Stimulated activated naive CD4-positive, alpha-beta T cell (primary cell): ENCODE measurements at places on chromosomes 12 and 14.
A peak's percentile ranks its signal among the peaks of the same experiment; 100 is the strongest.

DNA sequence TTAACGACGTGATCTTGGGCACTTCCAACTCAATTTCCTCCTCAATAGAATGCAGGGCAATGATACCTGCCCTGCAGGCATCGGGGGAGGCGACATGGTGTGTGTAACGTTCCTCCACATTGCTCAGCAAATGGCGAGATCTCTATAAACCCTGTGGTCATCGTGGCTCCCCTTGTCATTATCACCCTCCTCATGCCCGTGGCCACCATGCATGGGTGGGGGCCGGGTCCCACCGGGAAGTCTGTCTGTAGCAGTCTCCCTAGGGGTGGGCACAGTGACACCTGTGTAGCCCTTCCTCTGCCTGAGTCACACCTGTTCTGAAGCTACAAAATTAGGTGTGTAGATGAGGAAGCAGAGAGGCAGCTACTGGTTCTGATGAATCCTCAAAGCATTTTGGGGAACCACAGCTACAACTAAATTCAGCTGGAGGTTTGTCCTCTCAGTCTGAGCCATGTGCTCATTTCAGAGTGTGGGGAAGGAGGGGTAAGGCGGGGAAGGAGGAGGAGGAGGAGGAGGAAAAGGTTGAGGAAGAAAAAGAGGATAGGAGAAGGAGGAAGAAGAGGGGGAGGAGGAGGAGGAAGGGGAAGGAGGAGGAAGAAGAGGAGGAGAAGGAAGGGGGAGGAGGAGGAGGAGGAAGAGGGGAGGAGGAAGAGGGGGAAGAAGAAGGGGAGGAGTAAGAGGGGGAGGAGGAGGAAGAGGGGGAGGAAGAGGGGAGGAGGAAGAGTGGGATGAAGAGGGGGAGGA lies 11.0 kb upstream of the CACNA2D4 start:
- no peak for DNase-seq

DNA sequence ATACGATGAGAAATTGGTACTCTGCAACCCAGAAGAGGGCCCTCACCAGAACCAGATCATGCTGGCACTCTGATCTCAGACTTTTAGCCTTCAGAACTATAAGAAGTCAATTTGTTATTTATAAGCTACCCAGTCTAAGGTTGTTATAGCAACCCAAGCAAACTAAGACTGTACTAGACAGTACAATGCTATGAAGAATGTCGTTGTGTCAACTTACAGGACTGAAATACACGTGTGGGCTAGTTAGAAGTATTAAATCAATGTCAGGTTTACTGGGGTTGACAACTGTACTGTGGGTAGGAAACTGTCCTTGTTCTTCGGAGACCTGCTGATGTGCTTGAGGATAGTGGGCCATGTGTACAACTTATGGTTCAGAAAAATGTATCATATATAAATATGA lies 19.7 kb downstream of the DUSP16 start:
- no peak for DNase-seq

- DNase-seq: no peak
Observed at GRCh38 chr12:88578276-88579160, 1.8 kb downstream of the KITLG start.

- DNase-seq: no peak
Observed at GRCh38 chr12:127239781-127240180, 1027.2 kb upstream of the TMEM132C start.

DNA sequence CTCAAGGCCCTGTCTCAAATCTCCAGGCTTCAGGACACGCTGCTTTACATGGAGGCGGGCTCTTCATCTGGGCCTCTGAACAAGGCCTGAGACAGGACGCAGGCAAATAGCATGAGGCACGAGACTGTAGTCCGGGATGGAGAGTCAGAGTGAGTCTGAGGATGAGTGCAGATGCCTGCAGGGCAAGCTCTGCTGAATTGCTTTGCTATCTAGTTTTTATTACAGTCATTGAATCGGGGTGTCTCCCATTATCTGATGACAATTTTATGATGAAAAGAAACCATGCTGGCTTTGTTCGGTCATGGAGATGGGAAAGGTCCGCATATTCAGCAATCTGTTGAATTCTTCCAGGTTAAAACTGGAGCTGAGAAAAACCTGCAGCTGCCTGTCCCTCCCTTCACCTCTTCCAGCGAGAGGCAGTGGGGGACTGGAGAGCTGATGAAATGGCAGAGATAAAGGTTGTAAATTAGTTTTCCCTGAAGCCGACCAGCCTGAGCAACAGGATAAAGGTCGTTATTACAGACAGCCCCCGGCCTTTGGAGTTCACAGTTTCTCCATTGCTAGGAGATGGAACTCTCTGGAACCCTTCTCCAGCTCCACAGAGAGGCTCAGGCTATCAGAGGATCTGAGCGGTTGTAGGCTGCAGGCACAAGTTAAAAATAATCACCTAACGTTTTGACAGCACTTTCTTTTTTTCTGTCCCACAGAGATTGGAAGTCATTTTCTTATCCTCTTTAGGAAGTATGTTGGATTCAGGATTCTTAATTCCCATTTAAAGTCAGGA lies 1.3 kb upstream of the ADGRD1 start:
- DNase-seq: no peak

- no peak for DNase-seq
Observed at GRCh38 chr12:48824112-48824511, 5.8 kb downstream of the CACNB3 start.

GRCh38 chr12:4269279-4269991 lies 4.1 kb upstream of the CCND2 start:
- peak; percentile 95 for DNase-seq

GRCh38 chr14:90263748-90264449 lies 7.5 kb downstream of the PSMC1 start:
- DNase-seq: no peak

GRCh38 chr12:121461048-121461447 lies 61.1 kb downstream of the RNF34 start:
- no peak for DNase-seq

GRCh38 chr12:105368047-105368646 lies 37.7 kb downstream of the C12orf75 start:
- no peak for DNase-seq

GRCh38 chr12:24534622-24535021 lies 414.3 kb downstream of the BCAT1 start:
- DNase-seq: no peak

- DNase-seq: peak; percentile 78
Observed at GRCh38 chr14:105487449-105487985, 831 bp downstream of the CRIP1 start.

DNA sequence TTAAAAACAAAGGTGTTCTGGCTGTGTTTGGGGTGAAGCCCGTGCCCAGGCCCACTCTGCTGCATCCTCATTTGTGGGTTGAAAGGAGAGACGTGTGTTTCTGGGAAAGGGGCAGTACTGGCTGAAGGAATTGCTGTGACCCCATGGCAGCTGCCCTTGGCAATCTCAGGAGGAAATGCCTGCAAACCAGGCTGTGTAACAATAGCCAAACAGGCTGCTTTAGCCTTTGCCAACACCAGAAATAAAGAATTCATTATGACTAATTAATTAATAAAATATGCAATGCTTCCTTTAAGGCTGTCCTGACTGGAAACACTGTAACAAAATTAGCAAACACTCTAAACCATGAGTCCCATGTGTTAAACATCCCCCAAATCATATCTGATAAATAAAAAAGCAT lies 53.0 kb upstream of the KRR1 start:
- DNase-seq: no peak

GRCh38 chr12:40248585-40249297 lies 23.9 kb downstream of the LRRK2 start:
- DNase-seq: no peak

DNA sequence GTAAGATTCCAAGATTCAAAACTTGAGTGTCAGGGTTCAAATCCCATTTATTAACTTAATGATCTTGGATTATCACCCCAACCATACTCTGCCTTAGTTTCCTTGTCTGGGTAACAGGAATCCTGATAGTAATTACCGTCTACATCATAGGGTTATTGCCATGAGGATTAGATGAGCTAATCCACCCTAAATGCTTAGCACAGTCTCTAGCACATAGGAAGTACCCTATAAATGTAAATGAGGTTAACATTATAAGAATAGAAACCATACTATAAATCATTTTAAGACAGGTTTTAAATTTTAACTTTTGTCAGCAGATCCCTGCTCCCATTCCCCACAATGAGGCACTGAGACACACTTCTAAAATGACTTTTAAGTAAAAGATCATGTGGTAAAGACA lies 36.5 kb downstream of the DBX2 start:
- DNase-seq: no peak

DNA sequence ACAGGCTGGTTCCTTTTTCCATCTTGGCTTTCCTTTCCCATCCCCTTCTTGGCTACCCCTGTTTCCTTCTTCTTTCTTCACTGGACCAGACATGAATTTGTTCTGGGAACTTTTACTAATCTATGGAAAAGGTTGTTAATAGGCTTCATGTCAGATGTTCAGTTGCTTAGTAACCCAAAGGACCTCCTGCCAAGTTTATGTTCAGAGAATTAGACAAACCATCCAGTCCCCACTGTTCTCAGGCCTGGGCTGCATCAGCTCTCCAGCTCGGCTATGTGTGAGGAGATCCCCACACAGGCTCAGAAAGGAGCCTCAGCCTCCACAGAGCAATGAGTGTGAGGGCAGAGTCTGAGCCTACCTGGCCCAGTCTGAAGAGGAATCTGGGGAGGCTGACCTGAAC lies 78.0 kb downstream of the AKAP6 start:
- DNase-seq: no peak

GRCh38 chr12:49027846-49028555 lies 9.4 kb upstream of the PRKAG1 start:
- DNase-seq: no peak

GRCh38 chr14:98498019-98498885 lies 773.7 kb downstream of the BCL11B start:
- DNase-seq: no peak

GRCh38 chr14:21309956-21310355 lies 30.1 kb downstream of the RPGRIP1 start:
- DNase-seq: no peak

DNA sequence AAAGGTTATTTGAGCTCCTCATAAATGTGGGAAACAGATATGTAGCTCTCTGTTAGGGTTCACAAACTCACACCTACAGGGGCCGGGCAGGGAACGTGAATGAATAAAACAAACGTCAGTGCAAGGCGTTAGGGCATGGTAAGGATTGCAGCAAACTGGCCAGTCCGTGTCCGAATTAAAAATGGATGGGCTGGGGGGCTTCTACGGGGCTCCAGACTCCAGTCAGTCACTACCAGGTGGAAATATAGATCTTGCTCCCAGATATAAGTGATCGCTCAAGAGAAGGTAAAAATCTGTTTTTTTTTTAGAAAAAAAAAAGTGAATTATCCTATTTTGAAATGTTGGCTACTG lies 333.1 kb downstream of the MED13L start:
- no peak for DNase-seq

DNA sequence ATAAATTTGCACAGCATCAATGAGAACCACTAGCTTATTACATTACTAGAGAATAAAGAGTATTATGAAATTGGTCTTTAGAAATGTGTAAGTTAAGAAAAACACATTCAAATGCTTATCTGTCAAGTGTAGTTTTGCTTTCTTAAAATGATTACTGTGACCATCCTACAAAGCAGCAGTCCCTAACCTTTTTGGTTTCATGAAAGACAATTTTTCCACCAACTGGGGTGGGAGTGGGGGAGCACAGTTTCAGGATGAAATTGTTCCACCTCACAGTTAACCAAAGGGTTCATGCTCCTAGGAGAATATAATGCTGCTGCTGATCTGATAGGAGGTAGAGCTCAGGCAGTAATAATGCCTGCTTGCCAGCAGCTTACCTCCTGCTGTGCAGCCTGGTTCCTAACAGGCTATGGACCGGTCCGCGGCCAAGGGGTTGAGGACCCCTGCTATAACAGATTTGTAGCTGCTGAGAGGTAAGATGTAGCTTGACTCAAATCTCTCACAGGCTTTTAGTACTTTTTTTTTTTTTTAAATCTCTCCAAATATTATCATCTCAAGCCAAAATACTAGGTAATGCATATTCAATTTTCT lies 45.4 kb downstream of the PPP4R3A start:
- no peak for DNase-seq

DNA sequence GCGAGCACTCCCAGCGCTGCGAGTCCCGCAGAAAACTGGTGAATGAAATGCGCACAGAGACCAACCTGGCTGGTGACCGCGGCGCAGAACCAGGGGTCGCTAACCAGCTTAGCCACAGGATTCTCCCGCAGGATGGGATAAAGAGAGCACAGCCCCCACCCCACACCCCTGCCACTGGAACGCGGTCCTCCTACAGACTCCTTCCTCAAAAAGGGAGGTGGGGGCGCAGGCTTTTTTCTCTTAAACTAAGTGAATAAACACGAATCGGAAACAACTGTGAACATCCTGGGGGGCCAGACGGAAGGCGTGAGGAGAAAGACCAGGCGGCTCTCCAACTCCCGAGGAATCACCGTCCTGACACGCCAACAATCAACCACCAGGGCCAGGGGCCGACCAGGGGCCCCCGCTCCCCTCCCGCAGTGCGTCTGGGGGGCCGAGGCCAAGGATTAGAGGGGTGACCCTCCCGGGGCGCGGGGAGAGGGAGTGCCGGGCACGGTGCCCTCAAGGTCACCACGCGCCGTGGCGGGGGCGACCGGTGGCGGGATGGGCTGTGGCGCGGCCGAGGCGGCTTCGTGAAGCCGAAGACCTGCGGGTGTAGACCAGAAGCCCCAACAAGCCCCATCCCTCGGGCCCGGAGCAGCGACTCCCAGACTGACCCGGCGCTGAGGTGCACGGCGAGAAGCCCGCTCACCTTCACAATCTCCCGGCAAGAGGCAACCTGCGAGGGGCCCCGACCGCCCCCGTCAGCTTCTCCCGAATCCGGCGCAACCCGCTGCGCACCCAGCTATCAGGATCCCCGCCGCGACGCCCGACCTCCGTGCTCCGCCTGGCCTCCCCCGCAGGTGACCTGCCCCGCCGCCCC lies 704 bp downstream of the ATP2B1 start:
- peak; percentile 46 for DNase-seq

- peak; percentile 61 for DNase-seq
Observed at GRCh38 chr12:113333877-113334785, 778 bp downstream of the SLC8B1 start.

DNA sequence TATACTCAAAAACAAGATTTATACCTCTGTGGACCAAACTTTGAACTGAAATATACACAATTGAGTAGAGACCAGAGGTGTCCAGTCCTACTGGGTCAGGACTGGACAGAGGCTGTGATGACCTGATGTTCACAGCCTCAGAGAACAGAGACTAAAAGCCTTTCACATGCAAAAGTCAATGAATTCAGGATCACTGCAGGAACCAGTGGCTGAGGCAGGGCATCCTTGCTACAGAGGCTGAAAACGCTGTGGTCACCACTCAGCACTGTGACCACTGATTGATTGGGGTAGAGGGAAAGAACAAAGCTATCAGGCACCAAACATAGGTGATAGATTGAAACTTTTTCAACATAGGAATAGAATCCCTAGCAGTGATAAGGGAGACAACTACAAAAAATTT lies 25.1 kb downstream of the GRIP1 start:
- no peak for DNase-seq

GRCh38 chr14:87008965-87009364 lies 984.0 kb downstream of the GALC start:
- DNase-seq: no peak

GRCh38 chr12:44674875-44675274 lies 201.2 kb downstream of the NELL2 start:
- no peak for DNase-seq

- DNase-seq: no peak
Observed at GRCh38 chr12:124459852-124460645, 107.4 kb downstream of the NCOR2 start.

- no peak for DNase-seq
Observed at GRCh38 chr14:44041700-44042099, 465.4 kb downstream of the FSCB start.

GRCh38 chr12:93968536-93969285 lies 179.7 kb upstream of the PLXNC1 start:
- DNase-seq: no peak

GRCh38 chr12:104358353-104359003 lies 54.9 kb downstream of the EID3 start:
- DNase-seq: peak; percentile 44
